ENCODE measurements at places on chromosomes 2 and 18.
A peak's percentile ranks its signal among the peaks of the same experiment; 100 is the strongest.

DNA sequence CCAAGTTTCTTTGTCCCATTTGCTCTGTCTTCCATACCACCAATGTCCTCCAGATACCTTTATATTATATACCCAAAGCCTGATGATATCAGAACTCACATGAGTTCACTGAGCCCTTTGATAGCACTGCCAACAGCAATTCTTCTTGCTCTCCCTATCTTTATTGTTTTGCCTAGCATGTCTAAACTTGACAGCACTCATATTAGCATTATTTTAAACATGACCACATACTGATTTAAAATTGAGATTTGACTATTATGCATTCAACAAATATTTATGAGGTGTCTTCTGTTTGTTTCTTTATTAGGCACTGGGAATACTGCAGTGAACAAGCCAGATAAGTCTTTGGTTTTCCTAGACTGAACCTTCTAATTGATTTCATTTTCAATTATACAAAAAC, 587.3 kb upstream of the GCFC2 start:
- DNase-seq, result no peak

DNA sequence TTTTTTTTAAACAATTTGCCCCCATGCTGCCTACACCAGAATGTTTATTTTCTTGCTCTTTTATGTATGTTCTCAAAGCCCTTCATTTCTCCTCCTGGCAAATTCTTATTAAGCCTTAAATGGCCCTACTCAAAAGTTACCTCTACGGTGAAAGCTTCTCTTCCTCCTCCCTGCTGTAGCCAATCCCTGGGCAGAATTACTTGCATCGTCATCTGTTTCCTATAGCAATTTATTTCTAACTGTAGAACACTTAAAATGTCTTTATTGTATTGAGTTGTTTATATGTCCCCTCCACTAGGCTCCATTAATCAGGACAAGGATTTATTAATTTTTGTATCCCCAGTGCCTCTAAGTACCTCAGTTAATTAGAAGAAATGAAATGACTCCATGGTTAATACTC, 2.5 kb upstream of the RAD51AP2 start:
- peak; percentile 21 for DNase-seq

DNA sequence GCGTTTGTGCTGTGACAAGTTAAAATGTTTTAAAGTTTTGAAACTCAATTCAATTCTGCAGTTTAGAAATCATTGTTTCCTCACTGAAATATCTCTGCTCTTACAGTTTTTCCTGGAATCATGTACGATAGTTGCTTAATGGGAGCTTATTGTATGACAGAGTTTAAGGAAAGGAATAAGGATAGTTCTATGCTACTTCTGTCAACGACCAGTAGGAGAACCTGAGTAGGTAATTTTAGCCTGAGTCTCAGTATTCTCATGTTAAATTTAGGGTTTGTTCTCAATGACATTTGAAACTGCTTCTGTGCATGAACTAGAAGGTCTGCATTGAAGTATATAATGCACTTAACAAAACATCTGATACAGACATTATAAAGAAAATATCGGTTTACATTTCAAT, 361.1 kb downstream of the CPS1 start:
- DNase-seq, result no peak

- DNase-seq, result peak; percentile 81
Measured at GRCh38 chr2:43221124-43221762, 5.2 kb downstream of the ZFP36L2 start.

DNA sequence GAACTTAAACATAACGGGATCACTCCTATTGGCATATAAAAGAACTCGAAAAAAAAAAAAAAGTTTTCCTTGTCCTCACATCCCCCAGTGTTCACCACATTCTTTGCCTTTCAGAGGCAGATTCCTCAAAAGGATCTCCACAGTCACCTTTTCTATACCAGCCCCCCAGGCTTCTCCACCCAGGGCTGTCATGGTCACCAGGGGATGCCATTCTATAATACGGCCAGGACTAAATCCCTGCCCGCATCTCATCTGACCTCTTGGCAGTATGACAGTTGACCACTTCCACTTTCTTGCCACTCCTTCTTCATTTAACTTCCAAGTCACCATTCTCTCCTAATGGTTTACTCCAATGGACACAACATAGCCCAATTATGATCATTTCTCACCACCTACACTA, 29.3 kb downstream of the SOS1 start:
- peak; percentile 39 for DNase-seq

- DNase-seq, result no peak
Measured at GRCh38 chr2:63819256-63819655, 22.4 kb upstream of the UGP2 start.

DNA sequence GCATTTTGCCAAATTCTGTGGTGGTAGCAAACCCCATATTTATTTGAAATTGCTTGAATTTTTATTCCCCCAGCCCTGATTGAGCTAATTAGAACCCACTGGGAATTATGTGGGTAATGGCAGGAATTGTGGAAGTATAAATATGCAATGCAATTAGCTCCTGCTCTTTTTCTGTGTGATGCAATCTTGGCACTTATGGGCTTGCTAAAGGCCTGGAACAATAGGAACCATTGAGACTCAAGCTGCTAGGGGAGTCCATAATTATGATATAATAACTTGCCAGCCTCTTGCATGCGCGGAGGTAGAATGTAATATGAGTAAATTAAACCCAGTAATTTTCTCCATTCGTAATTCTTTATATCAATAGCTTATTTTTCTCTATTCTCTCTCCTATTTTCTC, 267.6 kb upstream of the THSD7B start:
- DNase-seq, result no peak

- no peak for DNase-seq
Measured at GRCh38 chr2:8623576-8623957, 58.3 kb upstream of the ID2 start.

- no peak for DNase-seq
Measured at GRCh38 chr2:45869165-45869501, 217.7 kb downstream of the PRKCE start.

GRCh38 chr2:73095910-73096309, 16.8 kb downstream of the RAB11FIP5 start:
- DNase-seq, result no peak

DNA sequence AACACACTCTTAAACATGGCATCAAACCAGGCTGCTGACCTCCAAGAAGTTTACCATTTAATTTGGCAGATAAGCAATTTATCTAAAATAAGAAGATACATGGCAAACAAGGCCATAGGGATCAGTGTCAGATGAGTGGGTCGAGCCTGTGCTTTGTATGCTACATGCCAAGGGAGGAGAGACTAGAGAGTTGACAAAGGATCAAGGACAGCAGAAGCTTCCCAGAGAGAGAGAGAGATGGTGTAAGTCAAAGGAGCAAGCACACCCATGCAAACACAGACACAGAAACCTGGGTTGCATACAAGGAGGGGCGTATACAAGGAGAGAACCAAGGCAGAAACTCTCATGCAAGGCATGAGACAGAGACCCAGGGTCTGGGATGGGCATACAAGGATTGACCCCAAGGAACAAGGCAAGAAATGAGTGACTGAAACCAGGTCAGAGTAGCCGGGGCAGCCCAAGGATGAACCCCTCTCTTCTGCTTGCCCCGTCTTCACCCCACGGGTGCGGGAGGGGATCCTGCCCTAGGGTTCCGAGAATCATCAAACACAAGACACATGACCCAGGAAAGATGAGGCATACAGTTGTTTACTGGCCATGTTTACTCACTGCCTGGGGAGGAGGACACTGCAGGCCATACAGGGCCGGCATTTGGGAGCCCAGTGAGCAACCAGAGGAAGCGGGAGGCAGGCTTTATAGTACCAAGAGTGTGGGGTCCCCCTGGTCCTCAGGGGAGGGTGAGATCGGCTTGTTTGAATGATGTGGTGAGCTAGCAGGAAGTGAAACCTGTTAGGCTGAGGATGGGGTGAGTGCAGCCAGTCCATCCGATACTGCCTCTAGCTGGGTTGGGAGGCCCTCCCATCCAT, 529.2 kb upstream of the ID2 start:
- no peak for DNase-seq

- no peak for DNase-seq
Measured at GRCh38 chr2:19785447-19785846, 116.3 kb downstream of the TTC32 start.

GRCh38 chr18:3269914-3270299, 8.0 kb downstream of the MYL12B start:
- no peak for DNase-seq

GRCh38 chr18:25010623-25011374, 341.2 kb downstream of the ZNF521 start:
- no peak for DNase-seq

GRCh38 chr18:54558609-54559585, 32.1 kb upstream of the DYNAP start:
- peak; percentile 59 for DNase-seq

GRCh38 chr2:121771976-121772742, 16.7 kb downstream of the TSN start:
- DNase-seq, result no peak

DNA sequence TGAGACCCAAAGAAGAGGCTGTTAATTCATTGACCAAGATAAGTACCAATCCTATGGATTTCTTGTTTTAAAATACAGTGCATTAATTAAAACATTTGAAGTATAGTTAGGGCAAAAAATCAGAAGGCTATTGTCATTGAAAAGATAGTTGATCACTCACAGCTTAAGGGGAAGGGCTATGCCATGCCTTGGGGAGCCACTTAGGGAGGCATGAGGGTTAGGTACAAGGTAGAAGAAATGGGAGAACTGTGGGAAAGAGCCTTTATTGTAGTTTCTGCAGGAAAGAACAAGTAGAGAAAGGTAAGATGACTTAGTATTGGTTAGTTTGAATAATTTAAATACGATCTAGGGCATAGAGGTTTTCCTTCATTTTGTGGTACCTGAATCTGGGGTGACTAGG, 1285.5 kb upstream of the TMEFF2 start:
- no peak for DNase-seq

GRCh38 chr2:109419171-109419756, 194.5 kb downstream of the SEPTIN10 start:
- DNase-seq, result no peak

- DNase-seq, result no peak
Measured at GRCh38 chr2:220586980-220587530, 959.6 kb downstream of the SLC4A3 start.

GRCh38 chr2:126902152-126902835, 3.6 kb downstream of the TEX51 start:
- DNase-seq, result no peak

DNA sequence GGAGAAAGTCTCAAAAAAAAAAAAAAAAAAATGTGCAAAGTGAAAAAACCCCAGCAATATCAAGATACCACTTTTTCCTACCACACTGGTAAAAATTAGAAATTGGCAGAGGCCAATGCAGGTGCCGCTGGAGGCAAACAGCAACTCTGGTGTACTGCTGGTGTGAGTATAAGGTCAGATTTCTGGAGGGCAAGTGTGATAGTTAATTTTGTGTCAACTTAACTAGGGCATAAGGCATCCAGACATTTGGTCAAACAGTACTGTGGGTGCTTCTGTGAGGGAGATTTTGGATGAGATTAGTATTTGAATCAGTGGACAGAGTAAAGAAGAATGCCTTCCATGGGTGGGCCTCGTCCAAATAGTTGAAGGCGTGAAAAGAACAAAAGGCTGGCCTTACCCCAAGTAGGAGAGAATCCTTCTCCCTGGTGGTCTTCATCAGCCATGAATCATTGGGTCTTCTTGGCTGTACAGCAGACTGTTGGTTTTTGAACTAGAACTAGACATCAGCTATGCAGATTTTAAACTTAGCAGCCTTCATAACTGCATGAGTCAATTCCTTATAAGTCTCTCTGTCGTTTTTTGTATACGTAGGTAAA, 52.8 kb upstream of the FHL2 start:
- DNase-seq, result no peak

GRCh38 chr2:30225131-30225762, 6.1 kb upstream of the LBH start:
- peak; percentile 85 for DNase-seq

DNA sequence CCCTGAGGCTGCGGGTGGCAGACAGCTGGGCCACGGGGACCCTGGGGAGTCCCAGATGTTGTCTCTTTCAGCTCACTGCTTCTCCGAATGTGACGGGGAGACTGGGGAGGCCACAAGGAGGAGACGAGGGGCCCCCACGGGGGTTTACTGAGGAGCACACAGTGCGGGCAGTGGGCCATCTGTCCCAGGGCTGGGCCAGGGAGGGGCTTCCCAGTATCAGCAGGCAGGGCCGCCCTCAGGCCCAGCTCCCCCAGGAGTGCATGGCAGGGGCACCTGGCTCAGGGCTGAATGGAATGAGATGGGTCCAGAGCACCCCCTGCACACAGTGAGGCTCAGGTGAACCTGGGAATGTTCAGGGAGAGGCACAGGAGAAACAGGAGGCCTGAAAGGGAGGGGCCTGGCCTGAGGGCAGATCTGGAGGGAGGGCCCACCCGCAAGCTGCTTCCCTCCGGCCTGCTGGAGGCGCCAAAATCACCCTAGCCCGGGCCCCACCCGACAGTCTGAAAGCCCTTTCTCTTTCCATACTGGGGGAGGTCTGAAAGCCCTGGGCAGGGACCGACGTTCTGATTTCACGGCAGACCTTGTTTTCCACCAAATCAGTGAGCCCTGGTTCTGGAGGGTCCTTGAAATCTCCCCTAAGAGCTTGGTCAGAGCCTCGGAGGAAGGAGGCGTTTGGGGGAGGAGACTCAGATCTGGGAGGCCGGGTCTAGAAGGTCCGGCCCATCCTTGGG, 35.5 kb upstream of the PTMA start:
- DNase-seq, result peak; percentile 62

- DNase-seq, result no peak
Measured at GRCh38 chr2:72007402-72007801, 140.3 kb downstream of the CYP26B1 start.

- DNase-seq, result peak; percentile 71
Measured at GRCh38 chr2:60882971-60883753, 1.8 kb downstream of the REL start.

DNA sequence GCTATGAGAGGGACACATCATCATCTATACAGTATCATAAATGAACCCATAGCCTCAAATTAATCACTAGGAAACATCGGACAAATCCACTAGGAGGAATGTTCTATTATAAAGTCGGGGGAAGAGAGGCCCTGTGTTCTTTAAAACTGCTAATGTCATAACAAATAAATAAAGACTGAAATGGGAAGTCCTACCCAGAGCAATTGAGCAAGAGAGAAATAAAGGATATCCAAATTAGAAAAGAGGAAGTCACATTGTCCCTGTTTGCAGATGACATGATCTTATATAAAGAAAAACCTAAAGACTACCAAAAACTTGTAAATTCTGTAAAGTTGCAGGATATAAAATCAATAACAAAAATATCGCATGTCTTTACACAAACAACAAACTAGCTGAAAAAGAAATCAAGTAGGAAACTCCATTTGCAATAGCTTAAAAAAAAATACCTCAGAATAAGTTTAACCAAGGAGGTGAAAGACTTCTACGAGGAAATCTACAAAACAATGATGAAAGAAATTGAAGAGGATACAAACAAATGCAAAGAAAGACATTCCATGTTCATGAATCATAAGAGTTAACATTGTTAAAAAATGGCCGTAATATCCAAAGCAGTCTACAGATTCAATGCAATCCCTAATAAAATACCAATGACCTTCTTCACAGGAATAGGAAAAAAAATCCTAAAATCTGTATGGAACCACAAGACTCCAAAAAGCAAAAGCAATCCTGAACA, 30.6 kb downstream of the RTN4 start:
- DNase-seq, result peak; percentile 85

- DNase-seq, result no peak
Measured at GRCh38 chr2:199128476-199129229, 329.1 kb downstream of the SATB2 start.

- no peak for DNase-seq
Measured at GRCh38 chr18:75625966-75626365, 198.5 kb upstream of the SMIM21 start.

GRCh38 chr2:210226223-210226622, 976 bp upstream of the ACADL start:
- DNase-seq, result no peak

All from OCI-M1 (cell line).